ENCODE measurements at places on chromosomes 4 and X.

- DNase-seq, result no peak
Measured at GRCh38 chr4:24794480-24794879, 893 bp upstream of the SOD3 start.

DNA sequence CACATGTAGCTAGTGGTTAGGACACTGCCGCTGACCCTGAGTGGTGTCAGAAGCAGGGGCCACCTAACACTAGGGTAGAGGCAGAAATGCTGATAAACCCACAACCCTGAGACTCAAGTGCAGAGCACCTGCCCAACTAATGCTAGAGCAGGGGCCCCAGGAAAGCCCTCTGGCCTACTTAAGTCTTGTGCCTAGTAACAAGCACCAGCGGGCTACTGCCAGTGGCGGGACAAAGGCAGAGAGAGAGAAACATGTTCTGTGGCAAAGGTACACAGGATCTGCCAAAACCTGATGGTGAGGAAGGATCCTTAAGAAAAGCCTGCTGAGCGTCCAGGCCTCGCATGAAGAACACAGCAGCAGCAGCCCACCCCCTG, 172.4 kb downstream of the PRDM5 start:
- DNase-seq, result no peak

DNA sequence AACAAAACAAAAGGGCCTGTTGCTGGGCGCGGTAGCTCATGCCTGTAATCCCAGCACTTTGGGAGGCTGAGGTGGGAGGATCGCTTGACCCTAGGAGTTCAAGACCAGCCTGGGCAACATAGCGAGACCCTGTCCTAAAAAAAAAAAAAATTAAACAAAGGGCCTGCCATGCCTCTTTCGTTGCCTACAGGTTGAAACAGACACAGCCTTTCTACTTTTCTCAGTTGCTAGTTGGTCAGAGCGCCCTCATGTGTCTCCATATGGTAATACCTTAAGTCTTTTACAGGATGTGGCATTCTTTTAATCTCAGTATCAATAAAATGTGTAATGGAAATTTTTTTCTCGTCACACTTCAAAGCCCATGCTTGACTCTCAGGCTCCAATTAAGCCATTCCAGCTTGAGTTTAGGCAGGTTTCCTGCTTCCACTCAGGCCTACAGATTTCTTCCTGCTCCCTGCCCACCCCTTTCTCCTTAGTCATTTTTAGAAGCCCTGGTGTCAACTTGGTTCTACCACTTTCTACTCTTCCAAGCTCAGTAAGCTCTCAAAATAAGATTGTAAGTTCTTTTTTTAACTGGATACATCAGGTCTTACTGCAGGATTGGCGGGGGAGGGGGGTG, 4.6 kb upstream of the SOWAHD start:
- peak; percentile 67 for DNase-seq

DNA sequence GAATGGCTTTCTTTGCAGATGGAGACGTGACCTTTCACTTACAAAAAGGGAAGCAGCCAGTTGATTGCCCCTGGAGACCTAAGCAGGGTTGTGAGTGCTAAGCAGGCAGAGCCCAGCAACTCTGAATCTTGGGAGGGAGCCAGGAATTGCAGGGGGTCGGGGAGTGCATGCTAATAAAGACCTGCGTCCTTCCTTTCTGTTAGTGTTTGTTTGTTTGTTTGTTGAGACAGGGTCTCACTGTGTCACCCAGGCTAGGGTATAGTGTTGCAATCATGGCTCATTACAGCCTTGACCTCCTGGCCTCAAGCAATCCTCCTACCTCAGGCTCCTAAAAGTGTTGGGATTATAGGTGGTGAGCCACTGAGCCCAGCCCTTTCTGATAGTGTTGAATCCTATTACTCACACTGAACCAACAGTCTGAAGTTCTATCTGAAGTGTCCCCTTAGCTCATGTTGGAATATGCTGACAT, 137.4 kb downstream of the CEP135 start:
- no peak for DNase-seq

- DNase-seq, result no peak
Measured at GRCh38 chrX:40346379-40346778, 234.4 kb upstream of the ATP6AP2 start.
